Renal pelvis (tissue), 12 donors: ENCODE measurements at places on chromosomes 4 and X. TPM values are rescaled to one million over a fixed set of nuclear protein-coding genes. Genes with fewer than 3 reads are reported as not detected.

The IL9R gene
- polyA plus RNA-seq, result 0.16 TPM

The USP46 gene
- 32.2 TPM for polyA plus RNA-seq

The TRIM61 gene
- polyA plus RNA-seq, result 3.7 TPM

The FRMD7 gene
- 1.4 TPM for polyA plus RNA-seq

The ASB11 gene
- polyA plus RNA-seq, result not detected

The CHRDL1 gene
- 10.7 TPM for polyA plus RNA-seq

The RRH gene
- polyA plus RNA-seq, result 0.94 TPM

The NXF2B gene
- polyA plus RNA-seq, result 0.80 TPM

The SPANXN4 gene
- not detected for polyA plus RNA-seq

The GC gene
- polyA plus RNA-seq, result 0.15 TPM

The RBM46 gene
- 0.06 TPM for polyA plus RNA-seq

DNA sequence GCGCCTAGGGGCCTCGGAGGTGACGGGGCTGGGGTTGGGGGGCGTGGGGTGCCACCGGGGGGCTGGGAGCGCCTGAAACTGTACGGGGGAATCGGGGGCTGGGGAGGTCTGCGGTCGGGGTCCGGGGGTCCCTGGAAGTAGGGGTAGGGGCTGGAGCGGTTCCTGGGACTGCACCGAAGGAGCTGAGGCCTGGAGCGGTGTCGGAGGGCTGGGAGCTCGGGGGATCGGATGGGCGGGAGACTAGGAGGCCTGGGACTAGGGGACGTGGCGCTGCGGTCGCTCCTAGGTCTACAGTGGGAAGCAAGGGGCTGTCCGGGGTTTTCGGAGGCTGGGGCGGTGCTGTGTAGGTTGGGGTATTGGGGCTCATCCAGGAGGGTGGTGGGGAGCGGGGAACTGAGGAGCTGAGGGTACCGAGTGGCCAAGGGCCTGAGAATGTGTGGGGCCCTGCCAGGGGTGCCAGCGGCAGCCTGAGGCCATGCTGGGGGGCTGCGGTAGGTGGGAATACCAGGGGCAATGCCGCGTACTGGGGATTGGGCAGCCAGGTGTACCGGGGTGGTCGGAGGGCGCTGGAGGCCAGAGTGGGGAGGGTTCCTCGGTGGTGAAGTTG lies 562 bp downstream of the AKAP17A start:
- DNase-seq, result no peak

DNA sequence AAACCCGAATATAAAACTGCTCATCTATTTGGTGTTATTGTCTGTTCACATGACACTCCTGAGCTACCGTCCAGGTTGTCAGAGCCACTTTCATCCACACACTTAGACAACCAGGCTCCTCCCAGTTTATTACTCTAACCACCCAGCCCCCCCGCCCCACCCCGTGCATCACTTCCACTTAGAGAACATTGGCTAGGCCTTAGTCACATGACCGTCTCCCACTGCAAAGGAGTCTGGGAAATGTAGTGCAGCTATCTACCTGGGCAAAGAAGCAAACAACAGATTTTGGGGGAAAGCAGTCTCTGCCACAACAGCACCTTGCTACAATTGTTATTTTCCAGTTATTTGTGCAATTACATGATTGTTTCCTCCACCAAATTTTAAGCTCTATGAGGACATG lies 57.6 kb upstream of the RBPJ start:
- no peak for DNase-seq

DNA sequence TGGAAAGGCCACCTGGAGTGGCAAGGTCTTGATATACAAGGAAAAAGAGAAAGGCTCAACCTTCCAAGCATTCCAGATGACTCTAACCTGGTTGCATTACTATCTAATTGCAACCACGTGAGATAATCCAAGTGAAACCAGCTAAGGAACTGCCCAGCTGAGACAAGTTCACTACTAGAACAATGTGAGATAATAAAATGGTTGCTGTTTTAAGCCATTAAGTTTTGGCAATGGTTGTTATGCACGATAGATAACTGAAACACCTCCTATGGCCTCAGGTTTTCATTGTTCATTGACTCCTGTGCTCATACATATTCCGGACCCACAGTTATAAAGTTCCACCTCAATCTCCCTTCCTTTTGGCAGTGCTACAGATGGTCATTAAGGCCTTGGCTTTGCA lies 9.2 kb upstream of the CXorf66 start:
- no peak for DNase-seq

- DNase-seq, result no peak
Measured at GRCh38 chrX:134010690-134011089, 25.3 kb upstream of the GPC3 start.

GRCh38 chr4:176780995-176781738 lies 11.6 kb downstream of the VEGFC start:
- DNase-seq, result no peak

- no peak for DNase-seq
Measured at GRCh38 chr4:44210750-44211149, 237.9 kb downstream of the KCTD8 start.

DNA sequence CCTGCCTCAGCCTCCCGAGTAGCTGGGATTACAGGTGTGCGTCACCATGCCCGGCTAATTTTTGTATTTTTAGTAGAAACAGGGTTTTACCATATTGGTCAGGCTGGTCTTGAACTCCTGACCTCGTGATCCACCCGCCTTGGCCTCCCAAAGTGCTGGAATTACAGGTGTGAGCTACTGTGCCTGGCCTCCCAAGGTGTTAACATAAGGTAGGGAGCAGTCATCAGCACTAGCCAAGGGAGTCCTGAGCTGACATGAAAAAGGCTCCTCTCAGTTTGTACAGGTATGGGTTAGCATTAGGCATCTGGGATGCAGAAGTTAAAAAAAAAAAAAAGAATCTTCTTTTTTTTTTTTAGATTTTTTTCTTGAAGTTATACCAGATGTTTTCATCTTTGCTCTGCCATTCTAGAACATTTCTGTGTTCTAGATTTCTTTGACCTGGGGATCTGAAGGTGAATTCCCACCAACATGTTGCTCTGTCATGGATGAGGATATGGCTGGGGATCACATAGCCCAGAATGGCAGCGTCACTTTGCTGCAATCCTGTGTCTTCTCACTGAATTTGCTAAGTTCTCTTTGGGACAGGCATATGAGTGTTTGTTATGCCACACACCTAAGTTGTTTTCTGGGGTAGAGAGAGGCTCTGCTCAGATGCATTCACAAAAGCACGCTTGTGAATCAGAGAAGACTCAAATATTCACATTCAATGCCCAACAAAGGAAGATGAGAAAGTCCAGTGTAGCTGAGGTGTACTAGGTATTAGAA lies 24.4 kb upstream of the PLA2G12A start:
- no peak for DNase-seq

DNA sequence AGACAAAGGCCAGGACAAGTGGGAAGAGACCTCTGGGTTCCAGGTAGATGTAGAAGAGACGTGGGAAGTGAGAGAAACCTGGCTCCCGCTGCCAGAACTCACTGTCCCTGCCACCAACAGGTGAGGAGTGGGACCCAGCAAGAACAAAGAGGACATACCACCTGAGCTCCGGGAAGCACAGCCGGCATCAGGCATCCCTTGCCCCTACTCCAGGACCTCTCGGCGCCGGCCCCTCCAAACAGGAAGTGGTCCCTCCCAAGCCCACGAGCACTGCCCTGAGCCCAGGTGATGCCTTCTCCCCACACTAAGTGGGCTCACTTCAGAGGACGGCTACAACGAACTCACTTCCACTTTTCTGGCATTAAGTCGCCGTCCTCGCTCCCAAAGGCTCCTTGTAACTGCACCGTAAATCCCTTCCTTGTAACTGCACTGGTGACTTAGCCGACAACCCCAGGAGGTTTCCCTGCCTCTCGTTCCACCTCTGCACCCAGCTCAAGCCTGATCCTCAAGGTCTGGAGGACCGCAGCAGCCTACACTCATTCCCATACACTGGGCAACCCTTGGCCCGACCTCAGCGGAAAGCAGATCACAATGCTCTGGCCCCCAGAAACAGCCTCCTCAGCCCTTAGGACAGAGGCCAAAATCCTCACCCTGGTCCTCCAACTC lies 8.8 kb downstream of the FAM53A start:
- no peak for DNase-seq

- DNase-seq, result no peak
Measured at GRCh38 chrX:144259054-144259453, 375.2 kb downstream of the UBE2NL start.

GRCh38 chr4:156497486-156497885 lies 474.1 kb downstream of the PDGFC start:
- no peak for DNase-seq

DNA sequence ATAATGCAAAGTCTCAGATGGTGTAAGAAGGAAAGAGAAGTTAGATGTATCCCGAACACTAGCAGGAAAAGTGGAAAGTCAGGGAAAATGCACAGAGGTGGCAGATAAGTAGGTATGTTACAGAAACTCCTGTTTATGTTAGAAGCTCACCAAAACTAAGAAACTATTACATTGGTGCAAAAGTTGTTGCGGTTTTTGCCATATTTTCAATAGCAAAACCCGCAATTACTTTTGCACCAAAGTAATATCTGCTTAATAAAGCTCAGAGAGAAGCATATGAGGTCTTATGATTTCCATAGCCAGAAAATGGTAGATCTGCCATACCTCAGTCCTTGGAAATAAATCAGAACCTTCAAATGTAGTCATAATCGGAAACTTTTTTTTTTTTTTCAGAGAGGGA lies 1035.6 kb downstream of the PCDH7 start:
- no peak for DNase-seq

- no peak for DNase-seq
Measured at GRCh38 chr4:54493862-54494261, 163.9 kb upstream of the KIT start.

- DNase-seq, result no peak
Measured at GRCh38 chr4:23978002-23978401, 88.2 kb upstream of the PPARGC1A start.

- no peak for DNase-seq
Measured at GRCh38 chr4:11471618-11472017, 42.9 kb upstream of the HS3ST1 start.

GRCh38 chrX:39577985-39578869 lies 519.5 kb downstream of the BCOR start:
- DNase-seq, result no peak

DNA sequence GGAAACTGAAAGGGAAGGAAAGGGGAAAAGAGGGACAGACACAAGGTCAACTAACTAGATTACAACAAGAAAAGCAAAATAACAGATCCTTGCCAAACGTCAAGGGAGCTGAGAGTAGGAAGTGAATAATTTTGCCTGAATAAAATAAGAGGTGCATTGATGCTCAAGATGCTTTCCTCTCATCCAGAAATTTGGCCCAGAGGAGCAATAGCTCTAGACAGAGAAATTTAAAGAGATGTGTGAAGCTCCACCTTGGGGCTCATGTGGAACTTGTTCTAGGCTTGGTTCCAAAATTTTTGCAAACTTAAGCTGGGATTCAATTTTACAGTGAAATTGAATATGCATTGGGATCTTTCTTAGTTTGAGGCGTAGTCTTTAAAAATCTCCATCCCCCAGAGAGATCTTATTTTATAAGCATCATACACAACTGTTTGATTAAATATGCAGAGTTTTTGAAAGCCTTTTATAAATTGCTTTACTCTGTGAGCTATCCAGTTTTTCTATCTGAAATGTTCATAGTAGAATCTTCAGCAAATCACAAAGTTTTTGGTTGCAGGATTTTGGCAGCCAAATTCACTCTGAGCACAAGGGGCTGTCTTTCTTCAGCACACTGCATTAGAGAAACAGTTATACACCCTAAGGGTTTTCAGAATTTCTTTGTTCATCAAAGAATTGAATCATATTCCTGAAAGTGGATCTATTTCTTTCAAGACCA lies 1159.5 kb downstream of the ADGRL3 start:
- DNase-seq, result no peak

- DNase-seq, result no peak
Measured at GRCh38 chr4:13852411-13852810, 224.9 kb upstream of the BOD1L1 start.

- DNase-seq, result no peak
Measured at GRCh38 chrX:41481264-41482109, 34.3 kb downstream of the NYX start.

GRCh38 chrX:50705042-50705441 lies 109.0 kb downstream of the SHROOM4 start:
- no peak for DNase-seq

DNA sequence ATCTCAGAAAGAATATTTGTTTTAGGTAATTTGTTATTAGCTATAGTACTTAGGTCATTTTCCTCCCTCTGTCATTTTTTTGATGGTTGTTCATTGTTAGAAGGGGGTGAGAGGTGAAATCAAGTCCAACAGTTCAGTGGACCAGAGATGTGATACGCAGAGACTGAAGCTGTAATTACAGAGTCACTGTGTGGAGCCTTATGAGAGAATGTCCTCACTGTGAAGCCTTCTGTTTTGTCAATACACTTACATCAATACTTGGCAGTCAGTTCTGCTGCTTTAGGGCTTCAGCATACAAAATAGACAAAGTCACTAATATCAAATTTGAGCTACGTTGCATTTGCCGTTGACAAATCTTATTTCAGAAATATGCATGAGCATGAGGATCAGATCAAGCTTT lies 692.5 kb downstream of the C4orf33 start:
- no peak for DNase-seq

DNA sequence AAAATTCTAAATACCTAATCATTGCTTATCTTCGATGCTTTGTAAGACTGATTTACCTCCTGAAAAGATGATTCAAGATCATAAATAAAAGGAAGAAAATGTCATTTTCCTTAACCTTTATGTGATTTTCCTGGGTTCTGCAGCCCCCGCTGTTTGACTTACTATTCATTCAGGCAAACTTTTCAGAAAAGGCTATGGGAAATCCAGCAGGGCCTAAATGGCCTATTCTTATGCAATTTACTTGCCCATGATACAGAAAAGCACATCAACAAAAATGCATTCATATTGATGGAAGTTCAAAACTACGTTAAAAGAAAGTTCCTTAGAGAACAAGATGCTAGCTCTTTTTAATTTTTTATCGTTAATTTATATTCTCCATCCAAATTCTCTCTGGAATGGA lies 51.2 kb downstream of the TMEM144 start:
- DNase-seq, result no peak
